Stimulated activated CD4-positive, alpha-beta T cell treated with anti-CD3 and anti-CD28 coated beads, Interleukin-4, amount 100 ng/mL, for 1 hour (primary cell): ENCODE measurements at places on chromosomes 5 and 9.

DNA sequence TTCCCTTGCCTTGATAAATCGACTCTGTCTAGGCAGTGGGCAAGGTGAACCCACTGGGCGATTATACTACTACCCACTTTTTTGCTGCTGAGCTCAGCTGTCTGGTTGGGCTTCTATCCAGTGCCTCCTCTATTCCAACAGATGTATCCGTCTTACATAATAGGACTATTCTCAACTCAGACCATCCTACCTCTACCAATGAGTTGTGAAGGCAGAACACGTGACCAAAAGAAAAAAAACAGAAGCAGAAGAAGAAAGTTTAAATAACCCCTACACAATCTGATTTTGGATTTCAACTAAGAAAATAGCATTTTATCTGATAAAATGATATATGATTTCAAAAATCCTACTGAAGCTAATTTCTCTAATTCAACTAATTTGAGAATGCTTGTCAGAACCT lies 16.2 kb upstream of the SHOC1 start:
- DNase-seq: no peak

- DNase-seq: no peak
Observed at GRCh38 chr5:73940801-73941200, 314.8 kb downstream of the ARHGEF28 start.

- no peak for DNase-seq
Observed at GRCh38 chr5:154345255-154345952, 100.4 kb upstream of the SAP30L start.

DNA sequence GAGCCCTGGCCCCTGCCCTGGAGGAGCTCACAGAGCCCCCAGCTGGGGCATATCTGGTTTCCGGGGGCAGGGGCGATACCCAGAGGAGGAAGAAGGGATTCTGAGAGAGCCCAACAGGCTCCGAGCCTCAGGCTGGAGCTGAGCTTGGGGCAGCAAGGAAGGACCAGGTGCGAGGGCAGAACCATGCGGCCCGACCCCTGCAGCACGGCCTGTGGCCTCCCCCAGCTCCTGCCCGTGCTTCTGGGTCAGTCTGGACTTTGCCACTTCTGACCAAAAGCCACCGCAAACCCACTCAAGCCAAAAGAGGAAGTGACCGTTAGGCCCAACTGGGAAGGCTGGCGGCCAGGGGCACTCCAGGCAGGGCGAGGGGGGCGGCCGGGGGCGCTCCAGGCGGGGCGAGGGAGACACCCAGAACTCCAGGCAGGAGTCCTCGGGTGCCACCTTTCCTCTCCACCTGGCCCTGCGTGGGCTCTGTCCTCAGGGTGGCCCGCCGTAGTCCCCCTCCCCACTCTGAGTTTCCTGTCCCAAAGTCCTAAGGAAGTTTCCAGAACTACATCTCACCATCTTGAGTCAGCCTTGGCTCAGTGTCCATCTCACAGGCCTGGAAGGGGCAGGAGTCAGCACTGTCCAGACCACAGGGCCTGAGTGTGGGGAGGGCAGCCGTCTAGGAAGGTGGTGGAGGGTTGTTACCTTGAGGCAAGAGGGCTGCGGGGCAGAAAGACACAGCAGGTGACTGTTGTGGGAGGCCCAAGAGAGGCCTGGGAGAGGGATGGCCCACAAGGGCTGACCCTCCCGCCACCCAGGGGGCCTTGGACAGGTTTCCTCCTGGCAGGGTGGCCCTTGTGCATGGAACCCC lies 946 bp upstream of the LTC4S start:
- DNase-seq: no peak
